ENCODE measurements at places on chromosomes 3 and 15.

GRCh38 chr15:99106417-99107220 lies 1.7 kb downstream of the SYNM start:
- no peak for DNase-seq

GRCh38 chr3:52022323-52023100 lies 26.8 kb upstream of the RPL29 start:
- DNase-seq = no peak

DNA sequence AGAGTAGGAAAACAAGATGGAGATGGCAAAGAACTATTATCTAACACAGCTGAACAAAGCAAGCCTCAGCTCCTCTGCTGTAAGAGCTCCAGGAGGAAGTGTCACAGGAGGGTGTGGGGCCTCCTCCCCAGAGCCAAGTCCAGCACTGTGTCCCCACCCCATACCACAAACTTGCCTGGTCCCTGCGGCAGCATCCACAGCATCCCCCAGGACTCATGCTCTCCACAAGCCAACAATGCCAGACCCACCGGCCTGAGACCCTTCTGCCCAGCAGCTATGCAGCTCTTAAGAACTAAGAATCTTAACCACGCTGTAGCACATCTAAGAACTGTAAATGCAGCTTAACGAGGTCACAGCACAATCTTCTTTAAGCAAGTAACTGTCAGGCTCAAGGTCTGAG lies 9.1 kb downstream of the RBM15B start:
- DNase-seq = no peak

DNA sequence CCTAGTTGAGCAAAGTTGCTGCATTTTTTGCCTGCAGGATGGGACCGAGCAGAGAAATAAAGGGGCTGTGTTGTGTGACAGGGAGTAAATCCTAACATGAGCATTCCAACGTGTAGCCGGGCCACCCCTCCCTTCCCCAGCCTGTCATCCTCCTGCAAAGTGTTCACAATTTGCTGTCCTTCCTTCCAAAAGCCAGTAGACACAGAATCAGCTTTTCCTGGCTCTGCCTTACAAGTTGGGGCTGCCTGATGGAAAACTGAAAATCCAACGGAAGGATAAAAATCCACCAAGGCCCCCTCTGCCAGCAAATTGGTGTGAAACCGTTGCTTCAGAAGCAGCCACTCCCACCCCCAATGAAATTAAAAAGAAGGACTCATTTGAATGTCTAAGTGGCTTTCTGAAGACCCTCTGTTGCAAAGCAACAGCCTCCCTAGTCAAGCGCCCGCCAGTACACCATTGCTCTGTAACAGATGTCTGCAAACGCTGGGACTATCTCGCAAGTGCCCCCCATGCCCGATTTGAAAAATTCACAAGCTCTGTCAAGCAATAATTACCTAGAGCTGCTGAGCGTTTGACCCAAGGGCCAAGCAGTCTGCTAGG lies 665 bp downstream of the FRMD4B start:
- no peak for DNase-seq

- DNase-seq = no peak
Measured at GRCh38 chr3:60114191-60114590, 1064.4 kb upstream of the CFAP20DC start.

GRCh38 chr3:139797724-139798343 lies 120.1 kb upstream of the NMNAT3 start:
- DNase-seq = no peak

GRCh38 chr3:108661699-108662098 lies 72.2 kb downstream of the DZIP3 start:
- DNase-seq = no peak

DNA sequence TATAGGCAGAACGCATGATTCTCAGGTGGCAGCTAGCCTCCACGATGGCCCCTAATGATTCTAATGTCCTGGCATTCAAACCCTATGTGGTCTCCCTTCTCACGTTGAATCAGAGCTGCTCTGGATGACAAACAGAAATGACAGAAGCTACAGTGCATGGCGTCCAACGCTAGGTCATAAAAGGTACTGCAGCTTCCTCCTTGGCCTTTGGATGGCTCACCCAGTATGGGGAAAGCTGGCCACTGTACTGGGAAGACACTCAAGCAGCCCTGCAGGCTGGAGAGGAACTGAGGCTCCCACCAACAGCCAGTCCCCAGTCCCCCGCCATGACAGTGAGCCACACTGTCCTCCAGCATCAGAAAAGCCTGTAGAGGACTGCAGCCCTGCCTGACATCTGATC lies 286.3 kb downstream of the FAM43A start:
- DNase-seq = no peak

- no peak for DNase-seq
Measured at GRCh38 chr15:91243826-91244225, 143.8 kb downstream of the SV2B start.

GRCh38 chr3:140842984-140843649 lies 98.5 kb upstream of the SLC25A36 start:
- no peak for DNase-seq

DNA sequence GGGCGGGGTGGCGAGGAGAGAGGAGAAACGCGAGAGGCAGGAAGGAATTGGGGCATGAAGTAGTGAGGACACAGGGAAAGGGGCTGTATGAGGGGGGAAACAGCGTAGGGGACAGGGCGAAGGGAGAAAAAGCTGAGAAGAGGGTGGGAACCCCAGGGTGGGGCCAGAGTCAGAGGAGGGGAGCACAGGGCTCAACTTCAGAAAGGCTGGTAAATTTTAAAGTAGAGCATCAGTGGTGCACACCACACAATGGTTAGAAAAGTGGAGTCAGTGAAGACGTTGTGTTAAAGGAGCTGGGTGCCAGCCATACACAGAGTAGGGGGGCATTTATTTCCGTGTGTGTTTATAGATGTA lies 3.0 kb upstream of the RPP25 start:
- DNase-seq = no peak

DNA sequence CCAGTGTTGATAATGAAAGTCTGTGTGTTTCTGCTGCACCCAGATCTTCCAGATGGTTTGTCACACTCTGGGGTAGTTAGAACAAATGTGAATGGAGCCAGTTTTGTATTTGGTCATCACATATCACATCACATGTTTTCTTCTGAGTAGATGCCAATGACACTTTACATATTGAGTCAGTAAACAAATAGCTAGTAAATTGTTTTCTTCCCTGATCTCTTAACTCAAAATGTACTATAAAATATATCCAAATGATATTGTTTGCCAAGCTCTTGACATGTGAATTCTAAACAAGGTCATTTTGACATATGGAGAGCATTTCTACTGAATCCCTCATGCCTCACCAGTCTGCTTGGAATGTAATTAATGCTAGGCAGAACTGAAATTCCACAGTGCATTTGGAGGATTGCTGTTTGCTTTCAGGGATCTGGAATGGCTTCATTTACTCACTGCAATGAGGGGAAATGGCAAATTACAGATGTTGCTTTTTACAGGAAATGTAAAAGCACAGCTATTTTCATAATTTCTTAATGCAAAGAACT lies 45.0 kb downstream of the PDHB start:
- DNase-seq = no peak

GRCh38 chr3:23607184-23607847 lies 198.4 kb upstream of the UBE2E1 start:
- no peak for DNase-seq

DNA sequence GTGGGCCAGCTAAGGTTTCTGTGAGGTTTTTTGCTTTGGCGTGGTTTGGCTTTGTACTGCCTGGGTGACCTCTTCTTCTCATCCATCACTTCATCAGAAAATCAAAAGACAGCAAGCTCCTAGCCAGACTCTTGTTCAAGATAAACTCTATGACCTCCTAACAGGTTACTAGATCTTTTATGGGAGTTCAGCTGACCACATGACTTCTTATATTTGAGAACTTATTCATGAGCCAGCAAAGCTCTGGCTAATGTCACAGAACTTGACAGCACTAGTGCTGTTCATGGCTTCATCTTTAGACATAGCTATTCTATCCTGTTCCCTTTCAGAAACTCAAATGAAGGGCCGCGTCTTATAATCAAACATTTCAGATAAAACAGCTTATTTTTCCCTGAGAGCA lies 527.1 kb upstream of the GOLIM4 start:
- DNase-seq = no peak

- DNase-seq = peak; percentile 53
Measured at GRCh38 chr15:79923079-79923514, 26.3 kb upstream of the MTHFS start.

- no peak for DNase-seq
Measured at GRCh38 chr3:21013566-21013965, 737.4 kb downstream of the ZNF385D start.

DNA sequence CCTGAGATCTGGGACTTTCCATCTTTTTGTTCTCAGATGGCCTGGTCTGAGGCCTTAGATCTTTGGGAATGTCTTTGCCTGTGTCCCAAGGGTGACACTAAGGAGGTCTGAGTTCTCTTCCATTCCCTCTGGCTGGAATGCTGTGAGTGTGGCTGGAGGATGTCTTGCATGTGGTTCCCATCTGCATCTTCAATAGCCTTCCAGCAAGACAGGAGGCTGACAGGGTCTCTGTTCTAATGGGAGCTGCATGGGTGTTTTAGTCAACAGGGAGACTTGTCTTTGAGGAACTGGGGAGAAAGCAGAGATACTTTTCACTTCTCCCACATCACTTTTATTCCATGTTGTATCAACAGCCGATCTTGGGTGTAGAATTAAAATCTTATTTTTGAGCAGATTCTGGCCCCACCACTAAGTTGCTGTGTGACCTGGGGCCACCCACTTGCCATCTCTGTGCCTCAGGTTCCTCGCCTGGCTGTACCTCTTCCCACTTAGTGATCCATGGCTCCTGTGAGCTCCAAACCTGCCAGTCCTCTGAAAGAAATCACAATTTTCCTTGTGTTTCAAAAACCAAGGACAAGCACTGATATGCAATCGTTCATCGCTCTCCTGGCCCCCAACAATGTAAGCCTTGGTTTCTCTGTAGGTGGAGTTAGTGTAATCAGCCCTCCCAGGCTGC lies 75.2 kb downstream of the LSM3 start:
- no peak for DNase-seq

- no peak for DNase-seq
Measured at GRCh38 chr3:182451871-182452270, 341.4 kb upstream of the ATP11B start.

GRCh38 chr3:132973441-132973840 lies 64.8 kb upstream of the TMEM108 start:
- no peak for DNase-seq

GRCh38 chr3:159937561-159938166 lies 51.0 kb upstream of the IL12A start:
- no peak for DNase-seq

GRCh38 chr3:150771600-150771999 lies 8.6 kb upstream of the SIAH2 start:
- DNase-seq = no peak

DNA sequence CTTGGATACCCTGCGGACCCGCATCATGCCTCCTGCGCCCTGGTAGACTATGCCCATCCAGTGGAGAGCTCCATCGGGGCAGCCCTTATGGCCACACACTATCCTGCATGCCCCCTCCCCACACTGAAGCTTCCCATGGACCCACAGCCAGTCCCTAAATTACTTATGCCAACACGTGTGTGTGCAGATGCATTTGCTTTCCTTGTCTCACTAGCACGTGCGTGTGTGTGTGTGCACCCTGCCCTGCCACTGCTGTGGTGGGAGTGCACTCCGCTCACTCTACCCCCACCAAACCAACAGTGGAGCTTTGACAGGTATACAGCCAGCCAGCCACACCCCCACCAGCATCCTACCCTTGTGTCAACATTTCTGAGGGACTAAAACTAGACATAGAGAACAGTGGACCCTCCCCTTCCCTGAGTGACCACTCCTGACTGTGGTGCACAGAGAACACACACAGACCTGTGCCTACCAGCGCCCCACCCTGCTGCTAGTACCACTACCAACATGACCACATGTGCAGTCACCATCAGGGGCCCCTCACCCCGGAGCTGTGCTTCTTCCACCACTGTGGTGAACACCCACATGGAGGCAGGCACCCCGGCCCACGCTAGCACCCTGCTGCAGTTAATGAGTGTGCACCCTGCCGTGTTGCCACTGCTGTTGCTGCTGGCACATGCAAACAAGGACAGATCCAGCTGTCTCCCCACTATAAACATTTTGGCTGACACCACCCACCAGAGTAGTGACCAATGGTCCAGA lies 310.8 kb downstream of the GABRB3 start:
- no peak for DNase-seq

DNA sequence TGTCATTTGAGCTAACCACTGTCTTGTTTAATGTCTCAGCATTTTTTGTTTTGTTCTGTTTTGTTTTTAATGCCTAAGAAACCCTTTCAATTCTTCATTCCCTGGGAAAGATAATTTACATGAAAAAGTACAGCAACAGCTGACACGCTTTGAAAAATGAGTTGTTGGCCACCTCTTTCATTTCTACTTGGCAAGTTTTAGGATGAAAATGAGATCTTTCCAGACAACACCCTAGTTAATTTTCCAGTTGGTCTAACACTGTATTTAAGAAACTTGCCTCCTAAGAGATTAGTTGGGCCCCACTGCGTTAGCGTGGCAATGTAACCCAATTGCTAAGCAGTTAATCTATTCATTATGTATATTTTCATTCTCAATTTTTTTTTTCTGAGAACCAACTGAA lies 194.0 kb upstream of the LRRN1 start:
- DNase-seq = no peak

GRCh38 chr3:54126551-54126950 lies 4.2 kb downstream of the CACNA2D3 start:
- DNase-seq = no peak

GRCh38 chr3:8103954-8104353 lies 397.7 kb upstream of the LMCD1 start:
- no peak for DNase-seq

GRCh38 chr3:184029443-184029842 lies 2.1 kb upstream of the HTR3D start:
- DNase-seq = no peak

Data from activated T-helper 1 cell treated with anti-CD3 and anti-CD28 coated beads, Interleukin-2, amount 50 U/mL, for 16 hours (primary cell).